ENCODE measurements at places on chromosomes 4 and X. TPM values are rescaled to one million over a fixed set of nuclear protein-coding genes. Genes with fewer than 3 reads are reported as not detected.

- no peak overlapping the region for H3K27ac ChIP-seq
- H3K27me3 ChIP-seq, result no peaks in the 10 kb centered on the region
- no peak overlapping the region for H3K4me3 ChIP-seq
- peaks cover 23% of the 10 kb centered on the region for H3K36me3 ChIP-seq
- no peaks in the 10 kb centered on the region for H3K4me1 ChIP-seq
- DNase-seq, result no peak
Measured at GRCh38 chr4:182688081-182688480, 229.1 kb downstream of the DCTD start.

The FAM50A gene
- 92.8 TPM for total RNA-seq

- DNase-seq, result no peak
- peak overlapping the region; percentile 73 for H3K27ac ChIP-seq
- H3K4me1 ChIP-seq, result peaks cover 17% of the 10 kb centered on the region
- H3K36me3 ChIP-seq, result no peaks in the 10 kb centered on the region
- peaks cover 5% of the 10 kb centered on the region for H3K27me3 ChIP-seq
- H3K4me3 ChIP-seq, result peak overlapping the region; percentile 81
Measured at GRCh38 chr4:151408380-151408629, 671 bp upstream of the FHIP1A start.

GRCh38 chr4:108068442-108068841 is 78.8 kb downstream of the HADH start:
- no peak overlapping the region for H3K4me3 ChIP-seq
- H3K36me3 ChIP-seq, result no peaks in the 10 kb centered on the region
- H3K4me1 ChIP-seq, result peaks cover 16% of the 10 kb centered on the region
- H3K27me3 ChIP-seq, result peaks cover 6% of the 10 kb centered on the region
- DNase-seq, result no peak
- H3K27ac ChIP-seq, result peak overlapping the region; percentile 24

GRCh38 chrX:103148075-103148474 is 55.1 kb upstream of the NXF3 start:
- H3K27ac ChIP-seq, result no peak overlapping the region
- peaks cover 9% of the 10 kb centered on the region for H3K4me1 ChIP-seq
- H3K36me3 ChIP-seq, result no peaks in the 10 kb centered on the region
- no peak overlapping the region for H3K4me3 ChIP-seq

GRCh38 chrX:32170481-32170880 is 1040.9 kb downstream of the DMD start:
- no peaks in the 10 kb centered on the region for H3K27me3 ChIP-seq
- no peak overlapping the region for H3K4me3 ChIP-seq
- DNase-seq, result no peak

The MAGEA2 gene
- not detected for total RNA-seq

The OPRPN gene
- total RNA-seq, result not detected

GRCh38 chr4:5755161-5755560 is 44.2 kb downstream of the EVC start:
- no peak overlapping the region for H3K4me3 ChIP-seq
- no peak overlapping the region for H3K27ac ChIP-seq
- H3K27me3 ChIP-seq, result no peaks in the 10 kb centered on the region

- peaks cover 8% of the 10 kb centered on the region for H3K4me1 ChIP-seq
- no peak overlapping the region for H3K4me3 ChIP-seq
- no peak overlapping the region for H3K27ac ChIP-seq
- H3K27me3 ChIP-seq, result no peaks in the 10 kb centered on the region
Measured at GRCh38 chrX:46665232-46666152, 91.9 kb downstream of the CHST7 start.
